ENCODE measurements at places on chromosomes 1 and 21. TPM values are rescaled to one million over a fixed set of nuclear protein-coding genes. Genes with fewer than 3 reads are reported as not detected.

Gene WLS
- total RNA-seq: not detected

Gene OR2T29
- not detected for total RNA-seq

Gene TCHHL1
- total RNA-seq: not detected

Gene REN
- not detected for total RNA-seq

Gene EXTL1
- not detected for total RNA-seq

Gene HES5
- total RNA-seq: not detected
